ENCODE measurements at places on chromosomes 3 and 15.

DNA sequence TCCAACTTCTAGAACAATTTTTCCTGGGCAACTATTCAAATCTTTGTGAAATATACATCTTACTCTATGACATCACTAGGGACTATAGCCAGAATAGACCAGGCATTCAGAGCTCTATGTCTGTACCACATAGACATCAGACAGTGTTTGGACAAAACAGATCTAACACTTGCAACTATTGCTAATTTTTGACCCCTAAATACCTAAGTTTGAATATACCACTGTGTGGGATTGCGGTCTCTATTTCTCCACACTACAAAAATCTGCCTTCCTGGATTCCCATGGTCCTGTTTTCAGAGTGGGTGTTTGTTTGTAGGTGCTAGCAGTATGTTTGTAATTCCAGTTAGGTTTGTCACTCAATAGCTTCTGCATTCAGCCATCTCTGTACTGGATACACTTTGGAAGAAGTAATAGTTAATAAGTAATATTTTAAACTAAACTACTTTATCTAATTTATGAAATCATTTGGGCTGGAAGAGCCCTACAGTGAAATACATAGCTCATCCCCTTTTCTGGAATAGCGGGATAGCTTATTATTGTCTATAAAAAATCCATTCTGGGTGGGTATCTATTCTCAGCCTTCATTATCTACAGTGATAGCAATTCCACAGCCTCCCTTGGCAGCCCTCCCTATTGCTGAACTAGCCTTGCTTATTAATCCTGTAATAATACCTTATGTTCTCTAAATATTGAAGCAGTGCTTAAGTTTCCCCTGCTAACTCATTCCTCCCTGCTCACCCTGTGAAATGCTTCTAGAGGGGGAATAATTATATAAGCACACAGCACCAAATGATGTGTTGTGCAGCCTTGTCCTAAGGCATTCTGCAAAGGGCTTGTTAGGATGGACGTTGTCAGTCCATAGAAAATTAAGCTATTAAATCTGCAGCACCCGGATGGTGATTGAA is 49.4 kb downstream of the RBMS3 start:
- DNase-seq, result no peak

- no peak for DNase-seq
Observed at GRCh38 chr15:70049701-70050301, 47.9 kb downstream of the TLE3 start.

DNA sequence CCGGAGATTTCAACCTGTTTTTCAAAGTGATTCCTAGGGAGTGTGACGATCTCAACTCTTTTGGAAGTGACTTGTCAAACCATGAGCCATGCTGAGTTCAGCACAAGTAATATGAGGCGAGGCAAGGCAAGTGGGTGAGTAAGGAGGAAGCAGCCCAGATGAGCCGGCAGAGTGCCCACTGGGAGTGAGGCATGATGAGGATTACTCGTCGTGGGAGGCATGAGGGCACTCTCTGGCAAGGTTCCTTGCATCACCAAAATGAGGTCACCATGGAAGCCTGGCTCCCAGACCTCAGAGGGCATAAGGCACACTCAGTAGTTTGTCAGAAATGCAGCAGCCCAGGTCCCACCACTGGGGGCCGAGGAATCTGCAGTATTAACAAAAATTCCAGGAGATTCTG is 636.1 kb downstream of the MAGI1 start:
- DNase-seq, result peak; percentile 95

GRCh38 chr3:4804161-4805058 is 174.8 kb upstream of the BHLHE40 start:
- DNase-seq, result no peak

DNA sequence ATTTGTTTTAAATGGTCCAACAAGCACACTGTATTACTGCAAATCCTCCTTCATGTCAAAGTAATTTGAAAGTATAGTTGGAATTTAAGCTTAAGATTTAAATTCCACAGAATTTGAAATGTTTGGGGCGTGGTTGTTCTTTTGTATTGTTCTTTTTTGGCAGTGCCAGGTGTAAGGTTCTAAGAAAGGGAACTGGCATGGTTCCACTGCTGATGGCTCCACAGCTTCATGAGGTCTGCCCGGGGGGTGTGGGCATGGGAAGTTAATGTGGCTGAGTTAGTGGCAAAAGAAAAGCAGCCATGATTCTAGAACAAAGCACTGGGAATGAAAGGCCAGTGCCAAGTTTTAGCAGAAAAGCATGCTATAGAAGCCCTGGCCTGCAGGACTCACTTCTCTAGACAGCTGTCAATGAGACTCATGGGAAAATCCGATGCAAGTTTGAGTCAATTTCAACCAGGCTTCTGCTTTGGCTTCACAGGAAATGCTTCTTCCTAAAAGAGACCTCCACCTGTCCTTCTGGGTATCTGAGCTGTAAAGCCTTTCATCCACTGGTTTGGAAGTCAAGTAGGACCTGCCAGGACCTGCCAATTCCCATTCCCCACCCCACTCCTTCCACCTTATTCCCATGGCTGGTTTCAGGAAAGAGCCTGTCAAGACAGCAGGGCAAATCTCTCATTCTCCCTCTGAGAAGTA is 18.9 kb downstream of the CDCP1 start:
- DNase-seq, result no peak

- no peak for DNase-seq
Observed at GRCh38 chr3:55405436-55405835, 81.7 kb downstream of the WNT5A start.

GRCh38 chr3:126033051-126033745 is 50.7 kb downstream of the SLC41A3 start:
- no peak for DNase-seq

- peak; percentile 84 for DNase-seq
Observed at GRCh38 chr15:48682942-48683651, 37.6 kb upstream of the FBN1 start.

DNA sequence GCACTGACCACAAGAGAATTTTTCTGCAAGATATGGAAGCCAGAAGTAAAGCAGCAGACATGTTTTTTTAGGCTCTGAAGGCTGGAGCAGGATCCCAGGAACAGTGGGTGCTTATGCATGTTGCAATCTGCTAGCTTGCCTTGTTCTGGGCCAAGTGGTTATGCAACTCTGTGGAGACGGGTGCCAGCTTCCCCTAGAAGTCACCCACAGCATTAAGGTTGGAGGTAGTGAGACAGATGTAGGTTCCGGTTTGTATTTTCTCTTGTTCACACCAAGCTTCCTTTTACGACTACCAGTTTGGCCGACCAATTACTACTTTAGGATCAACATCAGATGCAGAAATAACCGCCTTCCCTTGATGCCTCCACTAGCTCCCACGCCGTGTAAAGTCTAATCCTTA is 11.1 kb downstream of the DPH3 start:
- DNase-seq, result peak; percentile 64

- no peak for DNase-seq
Observed at GRCh38 chr3:27589795-27590194, 105.6 kb upstream of the SLC4A7 start.

DNA sequence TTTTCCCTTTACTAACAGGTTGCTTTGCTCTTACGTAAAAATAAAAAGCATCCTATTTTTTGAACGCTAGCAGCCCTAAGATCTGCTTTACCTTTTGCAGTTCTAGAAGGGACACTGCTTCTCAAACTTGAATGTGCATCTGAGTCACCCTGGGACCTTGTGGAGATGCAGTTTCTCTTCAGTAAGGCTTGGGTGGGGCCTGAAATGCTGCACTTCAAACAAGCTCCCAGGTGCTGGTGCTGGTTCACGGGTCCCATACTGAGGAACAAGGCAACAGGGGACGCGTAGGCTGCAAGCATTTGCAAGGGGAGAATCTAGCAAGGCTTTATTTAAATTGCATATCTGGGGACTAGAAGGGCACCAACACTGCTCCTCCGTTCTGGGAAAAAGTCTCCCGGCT is 30.0 kb downstream of the MB21D2 start:
- no peak for DNase-seq

GRCh38 chr3:69511361-69511760 is 125.5 kb upstream of the FRMD4B start:
- no peak for DNase-seq

GRCh38 chr3:72633534-72633933 is 214.7 kb downstream of the SHQ1 start:
- no peak for DNase-seq

DNA sequence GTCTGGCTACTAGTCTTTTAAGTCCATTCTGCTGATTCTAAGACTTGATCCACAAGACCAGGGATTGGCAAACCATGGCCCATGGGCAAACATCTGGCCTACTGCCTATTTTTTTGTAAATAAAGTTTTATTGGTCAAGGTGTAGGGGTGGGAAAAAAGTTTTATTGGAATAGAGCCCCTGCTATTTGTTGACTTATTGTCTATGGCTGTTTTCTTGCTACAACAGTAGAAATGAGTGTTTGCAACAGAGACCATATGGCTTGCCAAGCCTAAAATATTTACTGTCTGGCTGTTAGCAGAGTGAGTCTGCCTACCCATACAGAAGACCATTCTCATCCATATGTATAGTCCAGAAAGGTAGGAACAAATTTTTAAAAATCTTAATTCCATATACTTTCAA is 106.4 kb downstream of the PTPRG start:
- peak; percentile 39 for DNase-seq

DNA sequence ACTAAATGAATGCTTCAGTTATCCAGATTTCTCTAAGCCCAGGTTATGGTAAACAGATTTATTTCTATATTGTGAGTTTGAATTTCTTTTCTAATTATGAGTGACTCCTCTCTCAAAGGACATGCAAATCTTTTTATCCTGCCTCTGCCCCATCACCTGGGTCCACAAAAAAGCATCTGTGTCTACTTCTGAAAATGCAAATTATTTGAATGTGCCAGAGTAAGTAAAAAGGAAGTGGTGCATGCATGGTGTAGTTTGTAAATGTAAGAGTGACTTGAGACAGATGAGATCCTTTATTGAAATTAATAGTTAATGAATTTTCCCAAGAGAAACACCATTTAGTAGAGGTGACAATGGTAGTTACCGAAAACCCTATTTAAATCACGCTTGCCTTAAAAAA is 26.9 kb downstream of the MCTP2 start:
- no peak for DNase-seq

DNA sequence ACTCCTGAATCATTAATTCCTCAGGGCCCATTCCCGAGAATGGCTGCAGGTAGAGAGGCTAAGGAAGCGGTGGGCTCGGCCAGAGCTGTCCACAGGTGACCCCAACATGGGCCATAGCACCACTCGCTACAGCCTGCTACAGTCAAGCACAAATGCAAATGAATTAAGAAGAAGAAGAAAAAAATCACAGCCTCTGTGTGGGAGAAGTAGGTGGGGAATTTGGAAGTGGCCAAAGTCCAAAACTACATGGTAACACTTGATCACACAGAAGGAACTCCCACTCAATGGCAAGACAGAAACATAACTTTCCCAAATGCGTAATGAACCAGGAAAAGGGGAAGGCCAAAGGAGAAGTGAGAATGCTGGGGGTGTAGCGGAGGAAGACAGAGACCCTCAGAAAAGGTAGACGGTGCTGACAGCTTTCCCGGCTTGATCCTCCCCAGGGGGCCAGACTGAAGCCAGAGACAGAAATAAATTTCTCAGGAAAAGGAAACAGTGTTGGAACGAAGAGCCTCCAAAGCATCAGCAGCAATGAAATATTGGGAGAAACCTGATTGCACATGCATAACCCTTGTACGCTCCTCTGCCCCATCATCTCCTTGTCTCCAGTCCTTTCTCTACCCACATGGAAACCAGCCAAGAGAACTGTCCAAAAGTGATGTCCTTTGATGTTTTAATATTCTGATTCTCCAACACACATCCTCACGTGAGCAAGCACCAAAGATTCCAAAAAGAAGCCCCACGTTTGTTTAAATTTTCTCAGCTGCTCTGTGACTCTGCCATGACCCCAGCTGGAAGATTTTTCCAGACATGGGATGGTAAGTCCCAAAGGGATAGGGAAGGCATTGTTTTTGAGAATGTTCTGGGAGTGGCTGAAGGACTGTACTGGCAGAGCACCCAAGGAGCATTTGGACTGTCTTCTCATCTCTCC is 107.6 kb downstream of the OXNAD1 start:
- no peak for DNase-seq

DNA sequence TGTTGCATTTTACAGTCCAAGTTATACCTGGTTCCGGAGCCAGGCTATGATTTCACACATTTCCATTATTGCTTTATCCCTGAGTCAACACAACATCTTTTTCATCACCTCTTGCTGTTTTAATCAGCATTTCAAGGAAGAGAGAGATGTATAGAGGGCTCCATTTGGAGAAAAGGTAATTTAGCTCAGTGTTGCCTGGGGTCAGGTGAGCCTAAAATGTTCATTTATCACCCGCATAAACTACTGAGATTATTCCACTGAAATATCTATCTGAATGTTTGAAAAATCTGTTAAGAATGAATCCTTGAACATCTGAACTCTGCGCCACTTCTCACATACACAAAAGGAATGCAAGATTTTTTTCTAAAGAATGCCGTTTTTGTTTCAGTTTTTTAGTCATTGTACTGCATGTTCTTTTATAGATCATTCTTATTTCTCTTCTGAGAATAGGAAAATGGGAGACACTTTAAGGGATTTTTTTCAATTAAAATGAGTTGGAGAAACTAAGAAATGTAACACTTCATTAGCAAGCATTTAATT is 51.5 kb upstream of the AGTR1 start:
- no peak for DNase-seq

GRCh38 chr3:186643493-186643892 is 3.3 kb downstream of the FETUB start:
- no peak for DNase-seq

GRCh38 chr3:185658504-185658912 is 72.4 kb downstream of the SENP2 start:
- peak; percentile 100 for DNase-seq

DNA sequence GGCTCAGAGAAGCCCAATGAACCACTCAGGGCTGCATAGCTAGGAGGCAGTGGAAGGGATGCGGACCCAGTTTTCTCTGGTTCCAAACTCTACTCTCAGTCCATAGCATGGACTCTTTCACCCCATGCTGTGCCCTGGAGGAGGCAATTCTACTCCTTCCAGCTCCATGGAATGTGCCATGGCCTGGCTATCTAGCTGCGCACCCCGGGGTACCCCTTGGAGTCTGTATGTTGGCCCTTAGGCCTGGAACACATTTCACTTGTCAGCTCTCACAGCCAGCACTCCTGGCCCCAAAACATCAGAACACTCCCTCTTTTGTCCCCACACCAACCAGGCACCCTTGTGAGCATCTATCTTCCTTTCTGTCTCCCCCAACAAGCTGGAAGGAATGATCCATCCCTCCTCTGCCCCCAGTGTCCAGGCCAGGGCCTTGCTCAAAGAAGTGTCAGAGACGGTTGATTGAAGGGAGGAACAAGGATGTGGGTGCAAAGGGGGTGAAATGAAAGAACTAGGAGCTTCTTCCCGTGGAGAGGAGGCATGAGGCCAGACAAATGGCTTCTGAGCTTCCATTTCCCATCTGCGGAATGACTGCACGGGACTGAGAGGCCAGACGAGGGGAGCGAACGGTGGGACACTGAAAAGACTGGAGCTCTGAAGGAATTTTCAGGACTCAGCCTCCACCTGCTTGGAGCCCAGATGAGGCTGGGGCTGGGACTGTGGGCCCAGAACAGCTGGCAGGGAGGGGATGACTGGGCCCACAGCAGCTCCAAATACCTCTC is 2.8 kb downstream of the PRSS50 start:
- DNase-seq, result no peak

GRCh38 chr3:194034346-194035336 is 101.3 kb upstream of the HES1 start:
- DNase-seq, result no peak

- no peak for DNase-seq
Observed at GRCh38 chr3:98702166-98702565, 61.0 kb upstream of the ST3GAL6 start.

All from fibroblast of gingiva (primary cell).